Stimulated activated CD4-positive, alpha-beta T cell treated with anti-CD3 and anti-CD28 coated beads, TNF-alpha, amount 100 ng/mL, for 48 hours (primary cell): ENCODE measurements at places on chromosomes 2 and 18.

- DNase-seq, result peak; percentile 43
Observed at GRCh38 chr18:47100212-47100831, 50.0 kb downstream of the HDHD2 start.

GRCh38 chr2:7835693-7836680 is 845.9 kb upstream of the ID2 start:
- no peak for DNase-seq

- no peak for DNase-seq
Observed at GRCh38 chr2:173962583-173963110, 2.5 kb downstream of the SP3 start.

GRCh38 chr2:235739704-235740415 is 246.0 kb downstream of the AGAP1 start:
- no peak for DNase-seq

DNA sequence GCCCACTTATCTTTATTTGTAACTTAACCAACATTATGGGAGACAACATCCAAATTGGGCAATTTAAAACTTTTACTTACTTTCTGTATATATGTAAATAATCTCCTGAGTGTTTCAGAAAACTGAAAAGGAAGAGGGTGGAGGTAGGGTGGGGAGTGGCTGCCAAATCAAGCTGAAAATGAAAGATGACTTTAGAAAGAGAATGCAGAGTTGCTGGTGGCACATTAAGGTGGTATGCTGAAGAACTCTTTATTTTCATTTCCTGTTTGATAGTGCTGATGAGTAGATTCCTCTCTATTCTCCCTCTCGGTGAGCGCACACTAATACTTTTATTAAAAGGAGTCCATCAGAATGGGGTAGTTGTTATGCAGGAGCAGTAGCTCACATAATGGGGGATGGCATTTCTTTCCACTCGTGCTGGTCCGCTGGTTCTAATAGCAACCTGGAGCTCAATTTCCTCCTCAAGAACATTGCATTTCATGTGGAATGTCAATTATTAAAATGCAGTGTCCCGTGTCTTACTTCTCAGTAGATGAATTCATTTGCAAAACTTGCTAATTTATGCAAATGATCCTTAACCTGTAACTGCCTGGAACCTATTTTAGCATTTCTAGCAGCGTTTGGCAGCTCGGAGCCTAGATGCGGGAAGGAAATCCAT is 466.9 kb upstream of the HNRNPA3 start:
- DNase-seq, result no peak

DNA sequence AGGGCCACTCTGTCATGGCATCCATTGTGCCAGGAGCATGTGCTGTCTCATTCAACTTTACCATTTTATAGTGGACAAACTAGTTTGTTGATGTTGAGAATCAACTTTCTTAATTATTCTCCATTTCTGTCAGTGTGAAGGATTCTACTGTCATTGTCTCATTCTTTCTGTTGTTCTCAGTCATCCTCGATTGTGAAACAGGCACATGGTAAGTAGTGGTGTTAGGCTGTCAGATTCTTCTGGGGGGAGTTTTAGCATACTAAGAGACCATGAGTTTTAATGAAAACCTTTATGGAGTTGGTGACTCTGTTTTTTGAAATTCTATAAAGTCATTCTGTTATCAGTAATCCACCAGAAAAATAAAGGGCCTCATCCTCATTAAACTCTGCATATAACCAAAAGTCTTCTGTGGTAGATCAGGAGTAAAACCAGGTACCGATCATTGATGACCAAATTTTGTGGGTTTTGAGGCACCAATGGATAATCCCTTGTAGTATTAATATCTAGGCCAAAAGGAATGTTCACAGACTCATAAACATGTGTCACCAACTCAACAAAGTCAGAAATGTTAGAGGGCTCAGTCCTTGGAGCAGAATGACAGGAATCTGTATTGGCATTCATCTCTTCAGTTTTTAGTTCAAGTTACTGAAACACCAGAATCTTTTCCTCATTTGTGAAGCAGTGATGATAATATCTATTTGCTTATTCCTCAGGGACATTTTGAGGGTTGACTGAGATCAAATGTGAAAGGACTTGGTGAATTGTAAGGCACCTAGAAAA is 73.2 kb downstream of the CERS6 start:
- no peak for DNase-seq

DNA sequence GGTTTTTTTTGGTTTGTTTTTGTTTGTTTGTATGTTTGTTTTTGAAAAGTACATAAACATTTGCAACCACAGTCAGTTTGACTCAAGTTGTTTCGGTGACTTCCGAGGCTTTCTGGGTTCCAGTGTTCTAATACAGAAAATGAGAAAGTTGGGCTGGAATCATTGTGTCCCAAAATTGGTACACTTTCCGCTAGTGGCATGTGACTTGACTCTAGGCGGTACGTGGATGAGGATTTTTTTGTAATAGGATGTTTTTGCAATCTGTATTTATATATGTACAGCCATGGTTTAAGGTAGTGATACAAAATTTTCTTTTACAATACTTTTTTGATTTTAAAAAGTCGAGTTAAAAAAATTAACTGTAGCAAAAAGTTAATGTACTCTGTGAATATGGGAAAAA is 1.7 kb downstream of the MFF start:
- DNase-seq, result no peak

DNA sequence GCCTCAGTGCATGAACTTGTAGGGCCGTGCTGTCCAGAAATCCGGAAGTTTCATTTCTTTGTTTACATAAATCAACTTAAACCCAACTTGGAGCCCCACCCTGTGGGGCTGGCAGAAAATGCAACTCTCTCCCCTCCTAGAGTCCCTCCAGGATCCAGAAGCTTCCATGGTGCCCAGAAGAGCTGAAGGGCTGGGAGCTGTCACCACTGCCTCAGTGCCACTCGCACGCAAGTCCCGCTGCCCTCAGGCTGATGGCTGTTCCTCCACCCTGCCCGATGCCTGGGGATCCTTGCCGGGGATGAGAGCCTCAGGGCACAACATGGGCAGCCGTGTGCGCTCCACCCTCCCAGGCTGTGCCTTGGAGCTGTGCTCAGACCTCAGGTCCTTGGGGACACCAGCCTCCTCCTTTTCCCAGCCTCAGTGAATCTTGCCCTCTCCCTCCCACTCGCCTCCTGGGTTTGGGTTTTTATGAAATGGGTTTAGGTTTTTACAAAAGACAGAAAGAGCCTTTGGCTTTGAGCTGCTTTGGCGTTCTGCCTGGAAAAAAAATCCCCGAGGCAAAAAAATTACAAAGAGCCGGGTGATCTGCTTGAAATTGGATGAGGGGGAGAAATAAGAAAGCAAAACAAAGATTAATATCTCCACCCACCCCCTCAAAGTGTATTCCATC is 155.2 kb downstream of the TWIST2 start:
- DNase-seq, result no peak

GRCh38 chr2:239979243-239980023 is 45.7 kb downstream of the NDUFA10 start:
- DNase-seq, result no peak
